ENCODE measurements at places on chromosomes 11 and 22.

- no peak for DNase-seq
Observed at GRCh38 chr11:31861011-31861410, 49.9 kb upstream of the PAX6 start.

- DNase-seq: no peak
Observed at GRCh38 chr11:65381716-65382032, 772 bp downstream of the SLC25A45 start.

- DNase-seq: no peak
Observed at GRCh38 chr11:103071008-103071407, 21.0 kb downstream of the DCUN1D5 start.

GRCh38 chr11:126742582-126742981 is 258.0 kb downstream of the KIRREL3 start:
- DNase-seq: no peak

DNA sequence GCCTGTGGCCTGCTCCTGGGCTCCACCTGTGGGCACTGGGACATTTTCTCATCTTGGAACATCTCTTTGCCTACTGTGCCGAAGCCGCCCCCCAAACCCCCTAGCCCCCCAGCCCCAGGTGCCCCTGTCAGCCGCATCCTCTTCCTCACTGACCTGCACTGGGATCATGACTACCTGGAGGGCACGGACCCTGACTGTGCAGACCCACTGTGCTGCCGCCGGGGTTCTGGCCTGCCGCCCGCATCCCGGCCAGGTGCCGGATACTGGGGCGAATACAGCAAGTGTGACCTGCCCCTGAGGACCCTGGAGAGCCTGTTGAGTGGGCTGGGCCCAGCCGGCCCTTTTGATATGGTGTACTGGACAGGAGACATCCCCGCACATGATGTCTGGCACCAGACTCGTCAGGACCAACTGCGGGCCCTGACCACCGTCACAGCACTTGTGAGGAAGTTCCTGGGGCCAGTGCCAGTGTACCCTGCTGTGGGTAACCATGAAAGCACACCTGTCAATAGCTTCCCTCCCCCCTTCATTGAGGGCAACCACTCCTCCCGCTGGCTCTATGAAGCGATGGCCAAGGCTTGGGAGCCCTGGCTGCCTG is 1.4 kb downstream of the SMPD1 start:
- no peak for DNase-seq

Measured in activated T-cell treated with anti-CD3 and anti-CD28 coated beads, Interleukin-2, amount 50 U/mL, for 72 hours (primary cell).